ENCODE measurements at places on chromosomes 1 and 21.
A peak's percentile ranks its signal among the peaks of the same experiment; 100 is the strongest.

- no peak for DNase-seq
Observed at GRCh38 chr1:178023181-178023618, 53.3 kb upstream of the SEC16B start.

DNA sequence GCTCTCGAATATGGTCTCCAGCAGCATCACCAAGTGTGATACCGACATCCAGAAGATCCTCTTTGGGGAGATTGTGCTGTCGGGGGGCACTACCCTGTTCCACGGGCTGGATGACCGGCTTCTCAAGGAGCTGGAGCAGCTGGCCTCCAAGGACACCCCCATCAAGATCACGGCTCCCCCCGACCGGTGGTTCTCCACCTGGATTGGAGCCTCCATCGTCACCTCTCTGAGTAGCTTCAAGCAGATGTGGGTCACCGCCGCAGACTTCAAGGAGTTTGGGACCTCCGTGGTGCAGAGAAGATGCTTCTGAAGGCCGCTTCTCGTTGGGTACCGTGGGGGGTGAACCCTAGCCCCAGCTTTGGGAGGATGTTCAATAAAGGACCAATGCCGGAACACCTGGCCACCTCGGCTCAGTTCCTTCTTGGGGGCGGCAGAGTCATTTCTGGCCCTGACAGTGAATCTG is 1.3 kb downstream of the ACTRT2 start:
- DNase-seq = no peak

DNA sequence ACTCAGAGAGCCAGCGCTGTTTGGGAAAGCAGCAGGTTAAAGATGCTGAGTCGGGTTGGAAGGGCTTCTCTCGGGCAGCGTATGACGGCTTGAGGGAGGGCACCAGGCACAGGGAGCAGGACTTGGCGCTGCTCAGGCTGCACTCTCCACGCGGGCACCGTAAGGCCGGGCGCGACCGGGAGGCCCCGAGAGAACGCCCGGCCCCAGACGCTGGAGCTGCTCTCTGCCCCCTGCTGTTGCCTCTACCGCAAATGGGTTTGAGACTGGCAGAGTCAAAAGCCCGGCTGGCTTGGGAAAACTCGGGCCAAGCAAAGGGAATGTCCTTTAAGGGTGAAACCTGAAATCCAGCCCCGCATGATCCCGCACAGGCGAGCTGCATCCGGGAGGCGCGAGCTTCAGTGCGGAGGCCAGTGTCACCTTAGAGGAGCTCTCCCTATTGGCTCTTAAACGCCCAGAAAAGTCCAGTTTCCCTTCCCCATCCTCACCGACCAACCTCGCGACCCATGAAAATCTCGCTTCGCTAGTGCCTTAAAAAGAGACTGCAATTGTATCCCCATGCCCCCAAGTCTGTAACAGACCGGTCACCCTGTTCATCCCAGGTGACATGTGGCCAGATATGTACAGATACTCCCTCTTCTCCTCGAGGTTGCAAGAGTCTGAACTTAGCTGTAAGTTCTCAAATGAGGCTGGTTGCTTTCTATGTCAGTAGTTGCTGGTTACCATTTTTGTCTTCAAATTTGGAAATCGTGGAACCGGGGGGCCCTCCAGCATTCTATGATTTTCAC is 1.1 kb downstream of the PRRX1 start:
- DNase-seq = no peak

DNA sequence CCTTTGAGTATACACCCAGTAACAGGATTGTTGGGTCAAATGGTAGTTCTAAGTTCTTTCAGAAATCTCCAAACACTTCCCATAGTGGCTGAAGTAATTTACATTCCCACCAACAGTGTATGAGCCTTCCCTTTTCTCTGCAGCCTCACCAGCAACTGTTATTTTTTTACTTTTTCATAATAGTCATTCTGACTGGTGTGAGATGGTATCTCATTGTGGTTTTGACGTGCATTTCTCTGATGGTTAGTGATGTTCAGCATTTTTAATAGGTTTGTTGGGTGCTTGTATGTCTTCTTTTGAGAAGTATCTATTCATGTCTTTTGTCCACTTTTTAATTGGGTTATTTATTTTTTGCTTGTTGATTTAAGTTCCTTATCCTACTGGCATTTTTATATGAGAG is 26.4 kb upstream of the LAMC1 start:
- DNase-seq = no peak

DNA sequence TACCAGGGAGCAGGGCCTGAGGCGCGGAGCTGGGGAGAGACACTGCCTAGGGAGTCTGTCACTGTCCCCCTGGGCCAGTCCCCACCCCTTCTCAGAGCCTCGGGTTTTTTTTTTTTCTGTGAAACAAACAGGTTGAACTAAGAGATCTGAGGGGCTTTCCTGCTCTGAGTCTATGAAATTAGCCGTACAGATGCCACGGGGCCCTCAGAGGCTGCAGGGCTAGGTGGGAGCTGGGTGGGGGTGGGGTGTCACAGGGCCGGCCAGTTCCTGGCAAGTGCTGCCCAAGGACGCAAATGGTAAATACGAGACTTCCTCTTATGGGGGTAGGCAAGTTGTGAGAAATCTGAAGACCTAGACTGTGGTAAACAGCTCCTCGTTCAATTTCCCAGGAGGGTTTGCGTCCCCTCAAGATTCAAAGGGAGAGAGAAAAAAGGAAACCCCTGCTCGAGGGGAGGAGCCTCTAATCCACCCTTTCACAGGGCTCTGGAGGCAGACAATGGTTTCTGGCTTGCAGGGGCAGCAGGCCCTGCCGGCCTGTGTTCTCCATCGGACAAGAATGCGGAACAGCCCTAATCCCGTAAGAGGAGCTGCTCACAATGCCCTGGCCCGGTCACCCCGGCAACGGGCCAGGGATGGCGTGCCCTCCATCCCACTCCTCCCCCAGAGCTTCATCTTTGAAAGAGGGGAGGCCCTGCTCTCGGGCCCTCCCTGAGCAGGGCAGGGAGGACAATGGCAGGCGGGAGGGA is 7.8 kb downstream of the NUAK2 start:
- DNase-seq = no peak

- no peak for DNase-seq
Observed at GRCh38 chr21:42066521-42066920, 4.6 kb upstream of the UMODL1 start.

DNA sequence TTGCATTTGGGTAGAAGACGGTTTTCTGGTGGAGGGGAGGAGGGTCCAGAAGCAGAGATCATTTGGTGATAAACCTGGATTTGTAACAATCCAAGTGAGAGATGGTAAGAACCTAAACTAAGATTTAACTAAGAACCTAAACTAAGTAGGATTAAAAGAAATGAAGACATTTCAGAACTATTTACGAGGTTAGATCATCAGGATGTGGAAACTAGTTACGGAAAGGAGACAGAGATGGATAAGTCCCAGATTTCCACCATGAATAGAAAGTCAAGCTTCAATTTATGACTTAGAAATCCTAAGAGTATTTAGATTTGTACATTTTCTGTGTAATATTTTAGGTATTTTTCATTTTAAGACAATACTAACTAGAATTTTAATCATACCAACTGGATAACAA is 86.3 kb downstream of the SEC16B start:
- DNase-seq = no peak

- peak; percentile 44 for DNase-seq
Observed at GRCh38 chr21:42513151-42513984, at the start of gene SLC37A1. Gene SLC37A1, plus strand, starts transcription at chr21:42513852. Its CDS starts 4,603 bp downstream, at chr21:42518455.

- no peak for DNase-seq
Observed at GRCh38 chr21:43731891-43732711, 13.2 kb downstream of the PDXK start.

DNA sequence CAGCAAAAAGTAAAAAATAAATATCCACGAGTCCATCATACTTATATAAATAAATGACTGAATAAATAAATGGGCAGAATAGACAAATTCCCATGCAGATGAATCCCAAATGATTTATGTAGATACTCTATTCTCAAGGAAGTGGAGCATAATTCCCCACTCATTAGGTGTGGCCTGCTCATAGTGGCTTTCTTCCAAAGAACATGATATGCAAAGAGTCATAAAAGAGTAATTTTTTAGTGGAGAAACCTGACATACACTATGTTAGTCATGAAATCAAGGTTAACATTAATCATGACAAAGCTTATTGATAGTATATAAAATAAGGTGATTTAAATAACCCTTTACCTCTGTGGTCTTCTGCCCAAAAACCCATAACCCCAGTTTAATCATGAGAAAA is 298.9 kb downstream of the DPYD start:
- no peak for DNase-seq

DNA sequence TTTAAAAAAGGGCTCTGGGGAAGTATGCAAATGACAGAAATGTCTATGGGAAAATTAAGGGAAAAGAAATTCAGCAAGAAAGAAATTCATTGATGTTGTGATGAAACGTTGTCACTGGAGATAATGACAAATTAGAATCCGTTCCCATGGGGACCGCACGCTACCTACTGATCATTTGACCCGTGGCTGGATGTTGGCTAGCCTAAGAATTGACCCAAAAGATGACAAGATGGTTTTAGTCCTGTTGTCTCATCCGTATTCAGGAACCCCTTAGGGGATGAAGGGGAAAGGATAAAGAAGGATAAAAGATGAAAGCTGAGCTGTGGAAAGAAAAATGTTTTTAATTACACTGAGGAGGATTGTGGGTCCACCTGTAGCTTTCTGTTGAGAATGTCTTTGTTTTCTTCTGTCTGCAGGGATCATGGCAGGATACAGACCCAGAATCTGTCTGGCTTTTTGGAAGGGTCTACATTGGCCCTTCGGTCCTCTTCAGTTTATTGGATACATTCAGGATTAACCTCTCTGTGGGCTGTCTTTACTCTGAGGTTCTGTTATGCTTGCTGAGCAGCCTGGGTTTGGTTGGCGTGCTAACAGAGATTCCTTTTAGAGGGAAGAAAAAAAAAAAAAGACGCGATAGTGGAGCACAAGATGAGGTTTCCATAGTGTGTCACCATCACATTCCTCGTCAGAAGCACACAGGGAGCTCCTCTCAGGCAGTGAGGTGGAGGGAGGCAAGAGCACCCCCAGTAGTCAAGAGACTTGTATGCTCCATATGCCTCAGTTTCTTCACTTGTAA is 106.2 kb downstream of the CACHD1 start:
- no peak for DNase-seq

- peak; percentile 61 for DNase-seq
Observed at GRCh38 chr1:192407206-192407605, 90.4 kb downstream of the RGS21 start.

- DNase-seq = no peak
Observed at GRCh38 chr1:27668121-27668807, 3.7 kb downstream of the IFI6 start.

GRCh38 chr1:67257173-67257535 is 50.5 kb upstream of the IL12RB2 start:
- no peak for DNase-seq

- no peak for DNase-seq
Observed at GRCh38 chr21:44881198-44881872, 7.8 kb upstream of the PTTG1IP start.

DNA sequence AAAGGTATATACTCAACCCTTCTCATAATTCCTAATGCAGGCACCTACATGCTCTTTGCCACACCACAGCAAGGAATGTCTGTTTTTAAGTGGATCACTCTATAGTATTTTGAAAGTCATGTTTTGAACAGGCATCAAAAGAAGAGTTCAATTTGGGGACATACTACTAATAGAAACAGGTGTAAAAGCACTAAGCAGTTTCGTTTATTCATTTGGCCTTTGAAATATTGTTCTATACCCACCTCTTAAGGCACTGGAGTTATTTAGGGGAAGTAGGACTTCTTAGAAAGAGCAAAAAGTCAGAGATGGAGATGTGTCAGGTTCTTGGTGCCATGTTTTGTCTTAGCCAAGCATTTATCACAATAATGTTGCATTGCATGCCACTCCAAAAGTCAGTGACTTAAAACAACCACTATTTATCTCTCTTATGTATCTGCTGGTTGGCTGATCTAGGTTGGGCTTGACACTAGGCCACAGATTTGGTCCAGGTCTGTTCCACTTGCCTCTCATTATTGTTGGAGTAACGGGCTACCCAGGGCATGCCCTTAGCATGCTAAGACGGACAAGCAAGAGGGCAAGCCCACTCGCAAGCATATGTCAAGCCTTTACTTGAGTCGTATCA is 107.5 kb downstream of the RGL1 start:
- no peak for DNase-seq

DNA sequence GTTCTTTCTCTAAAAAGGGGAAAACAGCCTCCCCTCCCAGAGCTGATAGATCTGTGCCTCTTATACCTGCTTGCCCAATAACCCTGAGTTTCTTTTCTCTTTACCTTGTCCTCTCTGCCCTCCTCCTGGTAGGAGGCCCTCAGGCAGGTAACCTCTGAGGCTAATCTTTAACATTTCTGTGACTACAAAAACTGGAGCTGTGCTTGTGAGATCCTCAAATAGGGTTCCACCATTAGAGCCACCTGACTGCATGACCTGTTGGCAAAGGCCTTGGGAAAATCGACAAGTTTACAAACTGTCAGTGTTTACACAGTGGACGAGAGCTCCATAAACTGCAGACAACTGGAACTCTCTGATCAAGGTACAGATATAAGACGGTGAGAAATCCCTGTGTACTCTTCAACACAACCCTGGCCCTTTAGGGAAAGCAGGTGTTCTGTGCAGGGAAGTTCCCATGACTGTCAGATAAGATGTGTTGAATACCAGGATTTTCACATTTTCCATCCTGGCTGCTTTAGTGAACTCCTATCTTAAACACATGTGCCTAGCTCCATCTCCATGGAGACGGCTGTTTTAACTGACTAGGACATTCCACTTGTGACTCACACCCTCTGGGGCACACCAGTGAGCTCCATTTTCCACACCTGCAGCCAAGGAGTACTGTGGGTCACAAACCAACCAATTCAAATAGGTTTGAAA is 38.3 kb downstream of the ECE1 start:
- DNase-seq = no peak

- DNase-seq = no peak
Observed at GRCh38 chr1:26125382-26125781, 13.8 kb downstream of the PDIK1L start.

GRCh38 chr1:178254433-178254832 is 160.5 kb downstream of the RASAL2 start:
- DNase-seq = no peak

- no peak for DNase-seq
Observed at GRCh38 chr1:151504759-151505158, 6.4 kb upstream of the CGN start.
